Subcutaneous adipose tissue (tissue), 4 donors: ENCODE measurements at places on chromosomes 13 and 19. TPM values are rescaled to one million over a fixed set of nuclear protein-coding genes. Genes with fewer than 3 reads are reported as not detected.

The PBX4 gene
- 2.8 TPM for total RNA-seq

The LILRA1 gene
- total RNA-seq, result not detected

The RPL21 gene
- total RNA-seq, result 940 TPM

The CABP5 gene
- total RNA-seq, result not detected

The IFI30 gene
- 90.2 TPM for total RNA-seq

The CCNA1 gene
- total RNA-seq, result 0.22 TPM

The TMPRSS9 gene
- total RNA-seq, result not detected

The EXOC3L2 gene
- total RNA-seq, result 0.51 TPM

The RASGRP4 gene
- 6.4 TPM for total RNA-seq

The TNFSF11 gene
- total RNA-seq, result not detected
